ENCODE measurements at places on chromosomes 3 and 15.

GRCh38 chr3:127196466-127197299 is 3.8 kb downstream of the PRR23E start:
- DNase-seq: no peak

- DNase-seq: no peak
Observed at GRCh38 chr3:30608598-30608947, 2.2 kb downstream of the TGFBR2 start.

DNA sequence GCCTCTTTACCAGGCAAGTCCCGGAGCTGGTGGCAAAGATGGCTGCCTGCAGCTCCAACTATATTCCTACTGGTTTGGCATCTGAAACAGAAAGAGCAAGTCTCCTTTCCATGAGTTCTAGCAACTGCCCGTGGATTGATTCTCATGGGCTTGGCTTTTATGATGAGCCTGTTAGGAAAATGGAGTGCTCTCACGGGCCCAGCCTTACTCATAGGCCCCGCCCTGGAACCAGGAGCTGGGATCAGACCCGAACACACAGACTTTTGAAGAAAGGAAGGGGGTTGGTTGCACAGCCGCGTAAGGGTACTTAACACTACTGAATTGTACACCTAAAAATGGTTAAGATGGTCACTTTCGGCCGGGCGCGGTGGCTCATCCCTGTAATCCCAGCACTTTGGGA is 2.9 kb downstream of the NRROS start:
- no peak for DNase-seq

DNA sequence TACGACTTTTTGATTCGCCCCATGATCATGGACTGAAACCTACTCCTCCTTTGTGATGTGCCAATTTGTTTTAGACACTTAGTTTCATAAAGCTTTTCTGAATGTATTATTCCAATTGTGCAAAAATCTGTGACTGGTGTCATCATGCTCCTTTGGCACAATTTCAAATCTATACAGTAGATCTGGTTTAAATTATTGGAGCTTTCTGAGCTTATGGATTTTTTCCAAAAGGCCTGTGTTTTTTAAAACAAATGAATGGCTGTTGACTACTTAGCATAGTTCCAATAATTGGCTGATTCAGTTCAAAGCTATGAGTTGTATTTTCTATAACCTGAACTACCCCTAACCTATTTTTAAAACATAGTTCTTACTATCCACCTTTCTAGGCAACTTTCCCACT is 282.7 kb downstream of the CNTN3 start:
- DNase-seq: no peak

DNA sequence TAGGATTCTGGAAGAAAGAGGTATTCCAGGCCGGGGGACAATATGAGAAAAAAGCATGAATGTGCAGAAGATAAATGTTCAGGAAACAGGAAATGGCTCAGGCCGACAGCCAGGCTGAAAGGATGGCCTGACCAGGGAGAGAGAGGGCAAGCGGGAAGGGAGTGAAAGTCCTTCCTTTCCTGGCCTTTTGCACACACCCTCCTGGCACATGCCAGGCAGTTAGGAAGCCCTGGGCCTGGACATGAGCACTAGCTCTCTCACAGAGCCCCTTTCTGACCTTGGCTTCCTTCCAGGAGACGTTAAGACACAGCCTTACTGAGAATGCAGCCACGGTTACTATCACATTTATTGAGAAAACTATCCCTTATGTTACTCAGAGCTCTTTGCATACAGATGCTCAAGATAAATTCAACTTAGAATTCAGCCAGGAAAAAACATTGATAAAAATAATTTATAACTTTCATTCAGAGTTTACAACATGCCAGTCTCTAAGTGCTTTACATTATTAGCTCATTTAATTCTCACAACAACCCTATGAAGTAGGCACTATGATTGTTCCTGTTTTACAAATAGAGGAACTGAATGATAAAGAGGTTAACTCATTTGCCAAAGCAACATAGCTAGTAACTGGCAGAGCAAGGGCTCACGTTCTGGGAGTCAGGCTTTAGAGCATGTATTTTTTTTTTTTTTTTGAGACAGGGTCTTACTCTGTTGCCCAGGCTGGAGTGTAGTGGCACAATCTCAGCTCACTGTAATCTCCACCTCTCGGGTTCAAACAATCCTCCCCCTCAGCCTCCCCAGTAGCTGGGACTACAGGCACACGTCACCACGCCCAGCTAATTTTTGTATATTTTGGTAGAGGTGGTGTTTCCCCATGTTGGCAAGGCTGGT is 39.4 kb upstream of the SMAD3 start:
- no peak for DNase-seq

- DNase-seq: no peak
Observed at GRCh38 chr3:120437559-120437958, 13.2 kb downstream of the FSTL1 start.

GRCh38 chr15:73391128-73391872 is 22.5 kb upstream of the HCN4 start:
- no peak for DNase-seq

- no peak for DNase-seq
Observed at GRCh38 chr15:89971592-89971997, 29.5 kb upstream of the ZNF710 start.

DNA sequence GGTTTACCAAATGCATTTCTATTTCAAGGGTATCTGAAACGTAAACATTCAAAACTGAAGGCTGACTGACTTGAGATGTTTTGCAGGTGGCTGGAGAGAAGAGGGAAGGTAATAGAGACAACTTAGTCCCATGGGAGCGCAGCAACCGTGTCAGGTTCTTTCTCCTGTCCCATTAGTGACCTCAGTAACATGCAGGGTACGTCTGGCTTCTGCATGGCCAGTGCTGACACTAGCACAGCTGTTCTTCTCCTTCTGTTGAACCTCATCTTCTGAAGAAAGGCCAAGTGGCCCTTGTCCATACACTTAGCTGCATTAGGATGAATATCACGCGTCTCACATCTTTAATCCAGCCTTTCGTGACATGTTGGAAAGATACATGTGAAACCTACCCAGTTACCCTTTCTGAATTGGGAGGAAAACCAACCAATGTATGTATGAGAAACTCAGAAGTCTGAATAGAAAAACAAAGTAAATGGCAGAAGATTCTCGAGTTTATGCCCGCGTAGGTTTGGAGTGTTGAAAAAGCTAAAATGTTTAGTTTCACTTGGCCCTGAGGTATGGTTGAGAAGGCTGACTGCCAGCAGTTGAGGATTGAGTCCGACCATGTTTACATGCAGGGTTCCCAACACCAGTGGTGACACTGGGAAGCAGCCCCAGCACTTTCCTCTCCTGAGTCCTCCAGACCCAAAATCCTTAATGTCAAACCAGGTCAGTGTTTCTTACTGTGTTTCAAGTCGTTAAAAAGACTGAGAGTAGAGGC is 10.3 kb downstream of the NCBP2 start:
- no peak for DNase-seq

- DNase-seq: no peak
Observed at GRCh38 chr15:80105193-80105592, 45.7 kb downstream of the ZFAND6 start.

DNA sequence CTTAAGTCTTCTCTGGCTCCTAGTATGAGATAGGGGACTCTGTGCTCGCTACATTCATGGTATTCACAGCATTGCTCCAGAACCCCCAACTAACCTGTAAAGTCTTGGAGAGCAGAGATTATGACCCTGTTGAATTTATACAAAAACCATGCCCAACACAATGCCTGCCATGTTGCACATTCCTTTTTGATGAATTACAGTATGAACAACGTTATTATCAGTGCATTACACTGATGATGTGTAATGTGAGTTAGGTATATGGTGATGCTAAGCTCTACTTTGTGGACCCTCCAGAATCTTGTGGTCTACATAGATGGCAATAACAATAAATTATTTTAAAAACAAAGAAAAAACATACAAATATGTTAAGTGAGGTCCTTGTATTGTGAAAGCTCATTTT is 64.3 kb downstream of the EOMES start:
- DNase-seq: no peak

DNA sequence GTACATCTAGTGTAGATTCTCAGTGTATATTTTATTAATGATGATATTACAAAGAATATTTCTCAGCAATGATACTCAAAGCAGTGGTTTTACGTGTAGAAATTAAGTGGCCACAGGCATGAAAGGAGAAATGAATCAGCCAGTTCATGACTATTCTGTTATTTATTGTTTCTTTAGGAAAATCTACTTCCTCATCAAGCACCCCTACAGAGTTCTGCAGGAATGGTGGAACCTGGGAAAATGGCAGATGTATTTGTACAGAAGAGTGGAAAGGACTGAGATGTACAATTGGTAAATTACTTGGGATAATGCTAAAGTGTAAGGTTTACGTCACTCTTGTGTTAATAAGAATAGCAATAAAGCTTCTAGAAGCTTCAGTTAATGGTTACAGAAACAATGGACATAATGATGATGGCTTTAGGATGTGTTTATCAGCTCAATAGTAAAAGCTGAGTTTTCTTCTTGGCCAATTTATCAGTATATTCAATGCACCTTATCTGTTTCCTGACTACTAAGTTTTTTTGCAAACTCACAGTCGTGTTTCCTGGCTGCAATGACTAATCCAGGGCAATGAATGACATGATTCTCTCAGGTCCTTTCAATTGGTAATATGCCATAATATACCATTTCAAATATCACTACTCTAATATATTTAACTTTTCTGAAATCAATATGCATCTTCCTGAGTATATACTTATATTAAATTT is 20.2 kb downstream of the ADGRG7 start:
- no peak for DNase-seq

DNA sequence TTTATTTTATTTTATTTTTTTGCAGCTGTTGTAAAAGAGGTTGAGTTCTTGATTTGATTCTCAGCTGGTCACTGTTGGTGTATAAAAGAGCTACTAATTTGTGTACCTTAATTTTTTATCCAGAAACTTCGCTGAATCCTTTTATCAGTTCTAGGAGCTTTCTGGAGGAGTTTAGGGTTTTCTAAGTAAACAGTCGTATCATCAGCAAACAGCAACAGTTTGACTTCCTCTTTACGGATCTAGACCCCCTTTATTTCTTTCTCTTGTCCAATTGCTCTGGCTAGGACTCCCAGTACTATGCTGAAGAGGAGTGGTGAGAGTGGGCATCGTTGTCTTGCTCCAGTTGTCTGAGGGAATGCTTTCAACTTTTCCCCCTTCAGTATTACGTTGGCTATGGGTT is 165.8 kb upstream of the KCNMB2 start:
- no peak for DNase-seq

GRCh38 chr3:83093222-83093572 is 1331.8 kb upstream of the GBE1 start:
- no peak for DNase-seq

GRCh38 chr3:121529308-121529707 is 16.5 kb downstream of the POLQ start:
- DNase-seq: no peak

DNA sequence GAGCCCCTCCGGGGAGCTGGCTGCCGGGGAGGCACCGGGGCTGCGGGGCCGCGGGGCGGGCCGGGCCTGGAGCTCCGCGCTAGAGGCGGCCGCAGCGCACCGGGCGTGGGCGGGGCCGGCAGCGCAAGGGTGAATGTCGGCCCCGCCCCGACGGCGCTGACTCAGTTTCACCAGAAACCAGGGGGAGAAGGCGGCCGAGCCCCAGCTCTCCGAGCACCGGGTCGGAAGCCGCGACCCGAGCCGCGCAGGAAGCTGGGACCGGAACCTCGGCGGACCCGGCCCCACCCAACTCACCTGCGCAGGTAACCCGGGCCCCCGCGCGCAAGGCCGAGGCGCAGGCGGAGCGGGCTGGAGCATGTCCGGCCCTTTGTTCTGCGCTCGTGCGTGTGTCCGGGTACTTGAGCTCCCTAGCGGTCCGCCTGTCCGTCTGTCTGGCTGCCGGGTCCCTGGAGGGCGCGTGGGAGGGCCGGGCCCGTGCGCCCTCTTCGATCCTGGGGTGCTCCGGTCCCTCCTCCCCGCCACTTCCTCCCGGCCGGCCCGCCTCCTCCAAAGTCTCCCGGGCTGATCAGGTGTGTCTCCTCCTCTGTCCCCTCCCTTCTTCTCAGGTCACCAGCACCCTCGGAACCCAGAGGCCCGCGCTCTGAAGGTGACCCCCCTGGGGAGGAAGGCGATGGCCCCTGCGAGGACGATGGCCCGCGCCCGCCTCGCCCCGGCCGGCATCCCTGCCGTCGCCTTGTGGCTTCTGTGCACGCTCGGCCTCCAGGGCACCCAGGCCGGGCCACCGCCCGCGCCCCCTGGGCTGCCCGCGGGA is at the start of gene SPINT1:
Gene SPINT1 (plus strand): TSS at position 164 of the 811 bp plus-strand sequence. CDS start 507 bp downstream, at position 671.
- DNase-seq: no peak

GRCh38 chr3:127707851-127708411 is 35.2 kb downstream of the ABTB1 start:
- DNase-seq: no peak

GRCh38 chr15:101266034-101266433 is 11.3 kb downstream of the SELENOS start:
- DNase-seq: no peak

DNA sequence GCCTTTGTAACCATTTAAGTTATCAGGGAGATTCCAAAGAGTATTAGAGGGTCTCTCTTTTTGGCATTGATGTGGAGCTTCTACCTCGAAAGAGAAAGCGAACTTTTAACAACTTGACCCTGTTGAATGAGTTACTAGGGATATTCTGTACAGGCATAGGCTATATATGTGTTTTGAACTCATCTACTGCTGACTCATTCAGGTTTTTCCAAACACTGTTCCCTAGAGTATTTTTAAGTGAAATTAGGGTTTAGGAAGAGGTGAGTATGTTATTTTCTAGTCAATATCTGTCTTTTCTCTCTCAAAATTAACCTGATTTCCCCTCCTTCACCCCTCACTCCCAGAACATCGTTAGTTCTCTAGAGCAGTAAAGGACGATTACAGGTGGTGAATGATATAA is 228.1 kb upstream of the C2CD4B start:
- DNase-seq: no peak

DNA sequence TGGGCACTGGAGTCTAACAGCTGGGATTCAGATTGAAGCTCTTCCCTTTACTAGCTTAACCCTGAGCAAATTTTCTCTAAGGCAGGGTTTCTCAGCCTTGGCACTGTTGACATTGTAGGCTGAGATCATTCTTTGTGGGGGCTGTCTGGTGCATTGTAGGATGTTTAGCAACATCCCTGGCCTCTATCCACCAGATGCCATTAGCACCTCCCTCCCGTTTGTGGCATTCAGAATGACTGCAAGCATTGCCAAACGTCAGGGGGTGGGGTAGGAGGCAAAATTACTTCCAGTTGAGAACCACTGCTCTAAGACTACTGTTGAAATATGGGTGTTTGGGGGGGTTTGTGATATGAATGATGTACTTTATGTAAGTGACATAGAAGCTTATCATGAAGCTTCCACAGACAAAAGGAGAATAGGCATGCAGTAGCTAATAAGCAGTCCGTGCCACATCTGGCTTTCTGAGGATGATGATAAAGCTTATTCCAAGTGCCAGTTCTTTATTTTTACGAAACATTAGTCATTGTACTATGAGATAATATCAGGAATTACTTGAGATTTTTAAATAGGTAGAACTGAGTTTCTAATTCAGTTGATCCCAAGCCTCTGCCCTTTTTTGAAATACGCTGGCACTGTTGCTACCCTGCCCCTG is 39.3 kb downstream of the NKIRAS1 start:
- no peak for DNase-seq
